Colonic mucosa (tissue), 4 donors: ENCODE measurements at places on chromosomes 7 and 10. TPM values are rescaled to one million over a fixed set of nuclear protein-coding genes. Genes with fewer than 3 reads are reported as not detected.
A peak's percentile ranks its signal among the peaks of the same experiment; 100 is the strongest.

- H3K27ac ChIP-seq: no peak overlapping the region
- H3K36me3 ChIP-seq: no peaks in the 10 kb centered on the region
- no peaks in the 10 kb centered on the region for H3K27me3 ChIP-seq
- no peak for DNase-seq
- no peak overlapping the region for H3K4me3 ChIP-seq
Observed at GRCh38 chr10:103457176-103457712, 1.5 kb downstream of the CALHM1 start.

- H3K27ac ChIP-seq: peak overlapping the region; percentile 29
- H3K4me1 ChIP-seq: peaks cover 9% of the 10 kb centered on the region
Observed at GRCh38 chr7:70738151-70738885, 393.6 kb upstream of the GALNT17 start.

DNA sequence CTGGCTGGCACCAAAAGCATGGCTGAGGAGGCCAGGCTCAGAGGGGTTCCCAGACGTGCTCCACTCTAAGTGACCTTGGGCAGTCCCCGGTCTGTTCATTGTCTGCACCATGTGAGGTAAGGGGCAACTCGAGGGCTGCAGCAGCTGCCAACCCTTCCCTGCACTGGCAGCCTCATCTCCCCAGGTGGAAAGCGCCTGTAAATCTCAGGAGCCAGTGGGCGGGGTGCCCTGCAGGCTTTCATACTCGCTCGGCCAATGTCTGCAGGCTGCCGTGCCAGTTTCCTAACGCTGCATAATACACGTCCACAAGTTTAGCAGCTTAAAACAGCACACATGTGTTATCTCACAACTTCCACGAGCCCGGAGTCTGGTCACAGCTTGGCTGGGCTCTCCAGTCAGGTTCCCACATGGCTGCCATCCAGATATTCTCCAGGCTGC lies 12.6 kb upstream of the GDF10 start:
- H3K36me3 ChIP-seq: no peaks in the 10 kb centered on the region
- H3K4me3 ChIP-seq: no peak overlapping the region
- H3K27me3 ChIP-seq: no peaks in the 10 kb centered on the region

DNA sequence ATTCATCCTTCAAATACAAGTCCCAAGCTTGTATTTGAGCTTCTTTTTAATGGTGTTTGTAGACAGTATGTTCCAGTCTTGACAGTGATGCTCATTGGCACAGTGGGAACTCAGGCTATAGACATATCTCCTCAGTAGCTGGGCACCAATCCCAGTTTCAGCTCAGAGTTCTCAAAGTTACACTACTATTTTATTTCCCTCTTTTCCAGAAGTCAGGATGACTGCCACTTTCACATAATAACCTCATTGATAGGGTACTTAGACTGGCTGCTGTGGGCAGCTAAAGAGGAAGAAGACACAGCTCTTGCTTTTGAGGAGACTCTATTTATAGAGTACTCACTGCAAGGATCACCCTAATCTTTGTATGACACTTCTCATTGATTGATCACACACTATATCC lies 2.4 kb downstream of the GBF1 start:
- H3K4me3 ChIP-seq: no peak overlapping the region
- no peaks in the 10 kb centered on the region for H3K27me3 ChIP-seq
- H3K36me3 ChIP-seq: no peaks in the 10 kb centered on the region
- peaks cover 17% of the 10 kb centered on the region for H3K4me1 ChIP-seq

DNA sequence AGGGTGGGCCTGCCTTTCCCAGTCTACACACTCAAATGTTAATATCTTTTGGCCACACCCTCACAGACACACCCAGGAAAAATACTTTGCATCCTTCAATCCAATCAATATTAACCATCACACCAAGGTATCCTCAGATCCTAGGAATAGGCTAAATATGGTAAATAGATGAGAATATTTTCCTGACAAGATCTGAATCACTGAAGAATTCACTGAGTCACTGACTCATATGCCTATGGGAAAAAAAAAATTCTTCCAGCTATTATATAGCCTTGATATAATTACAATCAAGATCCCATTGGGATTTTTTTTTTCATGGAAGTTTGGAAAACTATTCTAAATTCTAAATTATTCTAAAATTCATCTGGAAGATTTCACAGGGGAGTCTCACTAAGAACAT lies 65.8 kb downstream of the INHBA start:
- no peaks in the 10 kb centered on the region for H3K27me3 ChIP-seq
- DNase-seq: no peak
- no peak overlapping the region for H3K27ac ChIP-seq

CDH23 gene
- total RNA-seq: 1.4 TPM
